Osteoblast (primary cell): ENCODE measurements at places on chromosomes 3 and 15. TPM values are rescaled to one million over a fixed set of nuclear protein-coding genes. Genes with fewer than 3 reads are reported as not detected.

GRCh38 chr3:124217542-124217941 lies 225.6 kb upstream of the ROPN1 start:
- no peaks in the 10 kb centered on the region for H3K36me3 ChIP-seq
- peaks cover 2% of the 10 kb centered on the region for H3K27me3 ChIP-seq
- H3K4me3 ChIP-seq: no peak overlapping the region
- peak; percentile 74 for DNase-seq

GRCh38 chr15:89378296-89379151 lies 43.9 kb upstream of the POLG start:
- H3K36me3 ChIP-seq: no peaks in the 10 kb centered on the region
- H3K4me1 ChIP-seq: no peaks in the 10 kb centered on the region
- peaks cover 99% of the 10 kb centered on the region for H3K27me3 ChIP-seq
- H3K4me3 ChIP-seq: no peak overlapping the region
- no peak for DNase-seq

GRCh38 chr15:38878026-38878425 lies 313.4 kb upstream of the RASGRP1 start:
- H3K27ac ChIP-seq: no peak overlapping the region
- H3K27me3 ChIP-seq: no peaks in the 10 kb centered on the region
- no peak for DNase-seq
- no peaks in the 10 kb centered on the region for H3K36me3 ChIP-seq
- peaks cover 22% of the 10 kb centered on the region for H3K4me1 ChIP-seq

Gene LRRC49
- total RNA-seq: 13.0 and 18.1 TPM in 2 replicates

Gene PLCB2
- total RNA-seq: under 0.01 TPM in 2 replicates
